ENCODE measurements at places on chromosomes 5 and 9.

DNA sequence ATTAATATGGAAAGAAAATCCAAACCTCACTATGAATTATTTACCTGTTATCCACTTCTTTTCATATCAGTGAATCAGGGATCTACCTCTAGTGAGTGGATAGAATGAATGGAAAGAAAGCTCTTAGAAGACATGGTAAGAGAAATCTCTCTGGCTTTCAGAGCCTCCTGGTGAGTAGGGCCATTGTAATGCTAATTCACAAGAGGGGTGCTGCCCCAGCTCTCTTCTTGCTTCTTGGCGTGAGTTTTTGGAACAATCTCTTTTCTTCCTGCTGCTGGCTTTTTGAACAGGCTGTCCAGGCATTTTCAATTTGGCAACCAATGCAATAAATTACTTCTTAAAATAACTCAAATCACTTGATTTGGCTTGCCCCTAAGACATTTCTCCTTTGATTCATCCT lies 49.9 kb upstream of the KCNN2 start:
- no peak for DNase-seq

DNA sequence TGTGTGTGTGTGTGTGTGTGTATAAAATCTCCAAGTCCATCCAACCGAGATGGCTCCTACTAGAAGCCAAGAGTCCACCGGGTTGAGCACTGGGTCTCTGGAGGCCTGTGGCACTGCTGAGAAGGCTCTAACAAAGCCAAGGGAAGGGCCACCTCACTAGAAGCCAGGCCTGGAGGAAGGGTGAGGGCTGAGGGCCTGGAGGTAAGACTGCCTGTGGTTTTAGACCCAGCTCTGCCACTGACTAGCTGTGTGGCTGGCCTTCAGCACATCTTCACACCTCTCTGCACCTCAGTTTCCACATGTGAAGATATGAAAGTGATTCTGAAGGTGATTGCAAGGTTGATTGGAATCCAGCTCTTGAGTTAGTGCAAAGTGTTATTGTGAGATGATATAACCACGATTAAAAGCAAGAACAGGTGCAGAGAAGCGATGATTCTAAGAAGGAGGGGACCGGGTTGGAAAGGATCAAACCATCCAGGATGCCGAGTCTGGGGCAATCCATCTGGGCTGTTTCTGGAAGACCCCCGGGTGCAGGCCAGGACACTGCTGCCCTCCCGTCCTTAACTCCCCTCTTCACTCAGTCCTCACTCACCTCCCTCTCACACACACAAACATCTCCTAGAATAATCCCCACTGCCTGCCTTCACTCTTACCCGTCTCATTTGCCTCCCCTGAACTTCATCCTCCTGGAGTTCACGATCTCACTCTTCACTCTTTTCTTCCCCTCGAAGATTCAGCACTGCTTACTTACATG lies 2.3 kb downstream of the IL4 start:
- no peak for DNase-seq

- no peak for DNase-seq
These were observed 99.1 kb downstream of the KCNT1 start for GRCh38 chr9:135801070-135801469.

DNA sequence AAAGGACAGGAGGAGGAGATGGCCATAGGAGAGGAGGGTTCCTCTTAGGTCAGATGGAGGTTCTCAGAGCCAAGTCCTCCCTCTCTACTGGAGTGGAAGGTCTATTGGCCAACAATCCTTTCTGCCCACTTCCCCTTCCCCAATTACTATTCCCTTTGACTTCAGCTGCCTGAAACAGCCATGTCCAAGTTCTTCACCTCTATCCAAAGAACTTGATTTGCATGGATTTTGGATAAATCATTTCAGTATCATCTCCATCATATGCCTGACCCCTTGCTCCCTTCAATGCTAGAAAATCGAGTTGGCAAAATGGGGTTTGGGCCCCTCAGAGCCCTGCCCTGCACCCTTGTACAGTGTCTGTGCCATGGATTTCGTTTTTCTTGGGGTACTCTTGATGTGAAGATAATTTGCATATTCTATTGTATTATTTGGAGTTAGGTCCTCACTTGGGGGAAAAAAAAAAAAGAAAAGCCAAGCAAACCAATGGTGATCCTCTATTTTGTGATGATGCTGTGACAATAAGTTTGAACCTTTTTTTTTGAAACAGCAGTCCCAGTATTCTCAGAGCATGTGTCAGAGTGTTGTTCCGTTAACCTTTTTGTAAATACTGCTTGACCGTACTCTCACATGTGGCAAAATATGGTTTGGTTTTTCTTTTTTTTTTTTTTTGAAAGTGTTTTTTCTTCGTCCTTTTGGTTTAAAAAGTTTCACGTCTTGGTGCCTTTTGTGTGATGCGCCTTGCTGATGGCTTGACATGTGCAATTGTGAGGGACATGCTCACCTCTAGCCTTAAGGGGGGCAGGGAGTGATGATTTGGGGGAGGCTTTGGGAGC lies 3.1 kb downstream of the EGR1 start:
- DNase-seq = no peak

GRCh38 chr5:124090115-124090514 lies 578.1 kb downstream of the CSNK1G3 start:
- DNase-seq = no peak

- DNase-seq = no peak
These were observed at the start of gene C6 for GRCh38 chr5:41213340-41213739. Gene C6, minus strand, starts transcription at chr5:41213532. Its CDS starts 10,302 bp downstream, at chr5:41203230.

GRCh38 chr5:127830157-127830556 lies 127.0 kb downstream of the CCDC192 start:
- DNase-seq = no peak

- DNase-seq = no peak
These were observed 11.0 kb downstream of the GFI1B start for GRCh38 chr9:132989414-132989996.

DNA sequence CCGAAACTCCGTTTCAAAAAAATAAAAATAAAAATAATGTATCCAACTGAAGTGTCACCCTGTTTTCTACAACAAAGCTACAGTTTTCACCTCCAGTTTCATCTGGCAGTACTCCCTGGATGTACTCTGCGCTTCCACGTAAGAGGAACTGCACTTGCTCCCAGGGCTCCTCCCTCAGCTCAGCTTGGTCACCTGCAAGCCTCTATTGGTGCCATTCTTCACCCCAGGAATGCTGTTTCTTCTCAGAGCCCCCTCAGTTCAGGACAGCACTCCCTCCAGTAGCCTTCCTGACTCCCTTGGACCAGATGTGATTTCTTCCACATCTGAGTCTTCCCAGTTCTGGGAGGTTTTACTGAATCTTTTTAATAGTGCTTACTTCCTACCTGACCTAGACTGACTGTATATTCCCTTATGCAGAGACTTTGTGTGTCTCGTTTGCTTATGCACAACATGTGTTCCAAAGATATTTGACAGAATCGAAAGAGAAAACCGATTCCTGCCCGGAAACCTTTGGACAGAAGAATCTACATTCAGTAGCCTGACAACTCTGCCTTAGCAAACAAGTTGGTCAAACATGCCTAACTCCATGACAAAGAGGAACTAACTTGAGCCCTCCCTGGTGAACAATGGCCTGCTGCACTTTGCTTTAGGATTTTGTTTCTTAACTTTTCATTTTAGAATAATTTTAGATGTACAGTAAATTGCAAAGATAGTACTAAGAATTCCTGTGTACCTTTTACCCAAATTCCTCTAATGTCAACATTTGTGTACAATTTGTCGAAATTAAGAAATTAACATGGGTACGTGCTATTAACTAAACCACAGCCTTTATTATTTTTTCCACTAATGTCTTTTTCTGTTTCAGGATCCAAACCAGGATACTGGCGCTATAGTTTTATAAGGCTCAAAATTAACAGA lies 814 bp downstream of the CCDC125 start:
- no peak for DNase-seq

- DNase-seq = no peak
These were observed 7.5 kb downstream of the ADAMTS13 start for GRCh38 chr9:133429641-133430161.

DNA sequence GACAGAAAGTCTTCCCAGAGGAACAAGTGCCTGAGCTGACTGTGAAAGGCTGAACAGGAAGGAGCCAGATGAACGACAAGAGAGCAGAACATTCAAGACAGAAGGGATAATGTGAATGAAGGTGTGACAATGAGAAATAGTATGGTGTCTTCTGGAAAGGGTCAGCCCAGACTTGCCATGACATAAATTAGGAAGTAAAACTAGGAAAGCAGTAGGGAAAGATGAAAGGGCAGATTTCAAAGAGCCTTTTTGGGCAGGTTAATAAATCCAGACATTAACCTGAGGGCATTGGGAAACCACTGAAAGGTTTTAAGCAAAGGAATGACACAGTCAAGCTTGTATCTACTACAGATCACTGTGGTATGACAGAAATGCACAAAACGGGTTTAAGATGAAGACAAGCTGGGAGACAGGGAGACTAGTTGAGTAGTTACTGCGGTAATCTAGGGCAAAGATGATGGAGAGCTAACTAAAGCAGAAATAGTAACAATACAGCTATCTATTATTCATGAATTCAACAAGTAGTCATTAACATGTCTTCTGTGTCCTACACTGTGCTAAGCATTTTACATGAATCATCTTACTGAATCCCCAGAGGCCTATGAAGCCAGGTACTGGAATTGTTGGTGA lies 580.9 kb upstream of the WWC1 start:
- DNase-seq = no peak

- no peak for DNase-seq
These were observed 27.1 kb downstream of the DPYSL3 start for GRCh38 chr5:147482706-147483180.

DNA sequence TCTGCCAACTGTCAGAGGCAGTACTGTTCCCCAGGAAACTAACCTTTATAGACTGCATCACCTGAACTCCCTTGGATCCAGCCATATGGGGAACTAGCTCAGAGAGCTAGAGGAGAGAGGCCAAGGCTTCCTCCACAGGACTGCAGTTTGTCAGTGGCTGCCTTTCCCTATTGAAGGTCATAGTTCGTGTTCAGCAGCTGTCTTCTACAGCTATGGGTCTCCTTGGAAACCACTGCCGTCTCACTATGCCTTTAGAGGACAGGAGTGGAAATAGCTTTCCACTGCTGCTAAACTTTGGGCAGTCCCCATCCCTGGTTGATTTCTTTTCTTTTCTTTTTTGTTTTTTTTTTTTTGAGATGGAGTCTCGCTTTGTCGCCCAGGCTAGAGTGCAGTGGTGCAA lies 4.4 kb upstream of the SLIT3 start:
- DNase-seq = no peak

DNA sequence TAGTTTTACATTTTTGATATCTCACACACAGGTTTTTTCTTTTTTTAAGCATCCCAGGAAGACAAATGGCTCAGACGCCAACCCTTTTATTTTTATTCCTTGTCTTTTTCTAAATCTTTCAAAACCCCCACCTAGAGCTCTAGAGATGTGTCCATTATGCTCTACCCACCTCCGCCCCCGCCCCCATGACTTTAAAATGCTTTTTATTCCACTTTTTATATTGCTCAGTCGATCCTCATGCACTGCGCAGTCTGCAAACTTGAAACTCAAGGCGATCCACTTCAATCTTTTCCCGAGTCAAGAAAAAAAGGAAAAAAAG lies 411 bp upstream of the MAT2B start:
- DNase-seq = no peak

DNA sequence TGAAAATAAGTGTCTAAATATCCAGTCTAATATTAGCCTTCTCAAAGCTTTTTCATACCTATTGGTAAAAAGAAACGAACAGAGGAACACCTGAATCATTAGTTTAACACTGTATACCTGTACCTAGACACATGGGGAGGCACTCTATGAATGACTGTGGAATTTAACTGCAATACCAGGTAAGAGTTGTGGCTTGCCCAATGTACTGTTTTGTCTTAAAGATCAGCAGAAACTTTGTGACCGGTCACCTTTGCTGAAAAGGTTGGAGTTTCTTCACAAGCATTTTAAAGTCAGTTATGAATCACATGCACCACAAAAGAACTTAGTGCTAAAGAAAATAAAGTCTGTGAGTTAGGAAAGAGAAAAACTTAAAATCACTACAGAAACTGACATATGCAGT lies 2.4 kb downstream of the PGGT1B start:
- no peak for DNase-seq

- DNase-seq = no peak
These were observed 64.3 kb downstream of the DMAC1 start for GRCh38 chr9:7735311-7735710.

GRCh38 chr5:104418056-104418455 lies 855.5 kb upstream of the NUDT12 start:
- DNase-seq = no peak

DNA sequence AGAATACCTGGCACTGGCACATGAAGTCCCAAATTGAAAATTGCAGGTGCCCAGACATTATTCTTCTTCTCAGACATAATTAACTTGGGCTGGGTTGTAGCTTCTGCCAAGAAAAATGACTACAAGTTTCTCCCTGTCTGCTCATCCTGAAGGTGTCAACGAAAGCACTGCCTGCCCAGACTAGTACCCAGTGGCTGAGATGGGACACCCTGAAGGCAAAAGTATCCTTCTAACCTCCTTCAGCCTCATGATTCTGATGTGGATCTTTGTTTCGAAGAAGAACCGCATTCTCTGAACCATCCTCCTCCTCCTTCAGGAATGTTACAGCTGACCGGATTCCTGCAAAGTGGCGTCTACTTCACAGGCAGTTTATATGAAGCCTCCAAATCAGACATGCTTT lies 161.1 kb upstream of the FST start:
- DNase-seq = no peak

DNA sequence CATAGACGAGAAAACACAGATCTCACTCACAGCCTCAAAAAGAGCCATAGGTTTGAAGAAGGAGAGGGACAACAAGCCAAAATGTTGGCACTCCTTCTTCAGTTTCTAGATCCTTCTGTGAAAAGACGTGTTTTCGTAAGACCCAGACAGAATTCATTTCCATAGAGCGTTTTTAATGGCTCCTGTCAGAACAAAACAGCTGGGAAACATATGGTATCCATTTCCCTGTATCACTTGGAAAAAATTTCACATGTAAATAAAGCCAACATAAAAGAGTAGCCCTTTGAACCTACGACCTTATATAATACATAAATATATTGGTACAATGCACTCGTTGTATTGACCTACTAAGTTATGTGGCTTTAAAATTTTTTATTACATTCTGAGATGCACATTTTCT lies 108.1 kb downstream of the SNCAIP start:
- DNase-seq = no peak

- no peak for DNase-seq
These were observed 28.5 kb upstream of the CORO2A start for GRCh38 chr9:98220911-98221310.

GRCh38 chr5:123813264-123813663 lies 301.3 kb downstream of the CSNK1G3 start:
- DNase-seq = no peak

GRCh38 chr5:113692466-113692865 lies 179.0 kb downstream of the YTHDC2 start:
- no peak for DNase-seq

- DNase-seq = no peak
These were observed 39.1 kb downstream of the WHRN start for GRCh38 chr9:114465906-114466900.

GRCh38 chr5:90071066-90071465 lies 338.5 kb downstream of the CETN3 start:
- DNase-seq = no peak

GRCh38 chr9:7974335-7974960 lies 174.9 kb upstream of the DMAC1 start:
- peak; percentile 23 for DNase-seq
